CD4-positive, alpha-beta memory T cell (primary cell): ENCODE measurements at places on chromosomes 5 and 9. TPM values are rescaled to one million over a fixed set of nuclear protein-coding genes. Genes with fewer than 3 reads are reported as not detected.
A peak's percentile ranks its signal among the peaks of the same experiment; 100 is the strongest.

DNA sequence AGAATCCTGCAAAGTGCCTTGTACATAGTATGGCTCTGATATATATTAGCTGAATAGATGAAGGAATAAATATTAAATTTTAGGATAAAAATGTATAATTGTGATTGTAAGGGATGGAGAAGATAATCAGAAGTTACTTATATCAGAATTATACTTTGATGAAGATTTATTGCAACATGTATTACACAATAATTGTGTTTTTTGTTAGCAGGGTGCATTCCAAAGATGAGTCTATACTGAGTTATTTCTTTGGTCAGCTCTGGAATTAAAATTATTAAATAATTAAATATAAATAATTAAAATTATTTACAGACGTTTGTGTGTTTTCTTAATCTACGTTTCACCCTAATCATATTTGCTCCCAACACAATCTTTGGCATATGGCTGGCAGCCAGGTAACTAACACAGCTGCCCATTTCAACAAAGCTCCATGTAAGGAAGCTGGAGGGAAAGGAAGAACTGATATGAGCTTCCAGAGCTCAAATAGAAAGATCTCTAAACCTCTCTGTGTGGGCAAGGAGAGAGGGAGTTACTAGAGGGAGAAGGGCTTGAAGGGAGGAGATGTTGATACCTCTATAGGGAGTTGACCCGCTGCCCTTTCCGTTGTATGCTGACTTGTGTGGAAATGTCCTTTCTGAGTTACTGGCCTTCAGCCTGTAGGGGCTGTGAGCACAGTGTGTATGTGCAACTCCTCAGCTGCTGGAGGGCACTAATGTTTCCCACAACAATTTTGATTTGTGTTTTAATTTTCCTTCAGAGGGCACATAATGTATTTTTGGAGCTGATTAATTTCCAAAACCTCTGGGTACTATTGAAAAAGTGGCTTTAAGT, 403.4 kb downstream of the MAN2A1 start:
- no peak overlapping the region for H3K27ac ChIP-seq
- H3K27me3 ChIP-seq, result no peaks in the 10 kb centered on the region
- no peaks in the 10 kb centered on the region for H3K36me3 ChIP-seq
- DNase-seq, result no peak
- no peak overlapping the region for H3K4me3 ChIP-seq
- peaks cover 17% of the 10 kb centered on the region for H3K4me1 ChIP-seq

DNA sequence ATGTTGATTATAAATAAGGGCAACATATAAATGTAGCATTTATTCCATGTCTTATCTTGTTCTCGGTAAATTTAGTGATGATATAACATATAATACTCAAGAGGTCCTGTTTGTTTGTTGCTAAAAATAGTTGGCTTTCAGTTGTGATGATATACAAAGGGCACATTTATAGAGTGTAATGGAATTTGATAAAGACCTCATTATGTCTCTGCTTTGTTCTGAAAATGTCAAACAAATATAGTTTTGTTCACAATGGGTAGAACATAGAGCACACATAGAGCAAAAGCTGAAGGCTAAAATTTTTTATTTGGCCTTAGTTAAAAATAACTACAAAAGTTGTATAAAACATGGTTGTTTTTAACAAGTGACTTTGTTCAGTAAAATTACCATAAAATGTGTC, 477.1 kb upstream of the SMC2 start:
- no peaks in the 10 kb centered on the region for H3K36me3 ChIP-seq
- no peaks in the 10 kb centered on the region for H3K4me1 ChIP-seq
- H3K27ac ChIP-seq, result no peak overlapping the region
- no peak overlapping the region for H3K4me3 ChIP-seq
- DNase-seq, result no peak

GKAP1 gene
- 12.2 TPM for total RNA-seq

RAB3C gene
- total RNA-seq, result not detected

GRCh38 chr5:143355710-143356109, 47.8 kb downstream of the NR3C1 start:
- H3K4me3 ChIP-seq, result no peak overlapping the region
- no peak overlapping the region for H3K27ac ChIP-seq
- H3K4me1 ChIP-seq, result peaks cover 99% of the 10 kb centered on the region
- peak; percentile 88 for DNase-seq
- no peaks in the 10 kb centered on the region for H3K36me3 ChIP-seq

HCN1 gene
- not detected for total RNA-seq

DNA sequence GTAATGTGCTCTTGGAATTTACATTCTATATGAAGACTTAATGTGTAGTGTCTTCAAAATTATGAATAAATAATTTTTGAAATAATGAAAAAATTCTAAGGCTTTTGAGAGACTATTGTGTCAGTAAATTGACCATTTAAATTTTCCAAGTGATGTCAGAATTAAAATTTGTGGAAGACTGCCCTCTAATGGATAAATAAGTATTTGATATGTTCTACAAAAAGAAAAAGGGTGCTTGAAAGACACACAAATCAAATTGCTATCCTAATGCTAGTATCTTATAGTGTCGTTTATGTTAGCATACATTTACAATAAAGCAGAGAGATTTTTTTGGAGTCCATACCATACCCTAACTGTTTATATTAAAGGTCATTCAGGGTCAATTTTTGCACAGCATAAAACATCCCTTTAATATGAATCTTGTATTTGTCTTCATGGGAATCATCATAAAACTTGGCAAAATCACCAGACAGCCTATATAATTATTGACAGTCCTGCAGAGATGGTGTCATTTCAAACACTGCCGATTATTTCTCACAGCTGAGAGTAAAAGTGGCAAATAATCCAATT, 120.8 kb upstream of the SLC27A6 start:
- H3K4me3 ChIP-seq, result no peak overlapping the region
- no peak overlapping the region for H3K27ac ChIP-seq
- no peak for DNase-seq

FTMT gene
- not detected for total RNA-seq

CARD19 gene
- 64.2 TPM for total RNA-seq

DNA sequence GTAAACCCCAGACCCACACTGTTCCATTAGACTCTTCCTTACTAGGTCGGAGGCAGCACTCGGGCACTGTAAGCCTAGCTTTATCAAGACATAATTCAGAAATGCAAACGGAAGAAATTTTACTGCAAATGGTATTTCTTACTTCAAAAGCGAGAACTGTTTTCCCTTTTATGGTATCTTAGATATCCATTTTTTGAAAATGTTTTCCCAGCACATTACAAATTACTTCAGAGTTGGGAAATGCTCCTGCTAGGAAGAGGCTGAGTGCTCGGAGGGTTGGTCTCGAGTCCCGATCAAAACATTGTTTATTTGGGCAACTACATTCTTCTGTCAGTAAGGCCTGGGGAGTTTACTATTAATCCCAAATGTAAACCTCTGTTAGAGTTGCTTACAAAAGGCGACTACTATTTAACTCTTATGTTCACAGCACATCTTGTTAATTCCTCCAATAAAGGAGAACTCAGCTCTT, 332.9 kb downstream of the CWC27 start:
- H3K4me1 ChIP-seq, result peaks cover 14% of the 10 kb centered on the region
- no peak overlapping the region for H3K27ac ChIP-seq
- no peak for DNase-seq
- H3K4me3 ChIP-seq, result no peak overlapping the region
- H3K27me3 ChIP-seq, result no peaks in the 10 kb centered on the region

PRLR gene
- not detected for total RNA-seq

DNA sequence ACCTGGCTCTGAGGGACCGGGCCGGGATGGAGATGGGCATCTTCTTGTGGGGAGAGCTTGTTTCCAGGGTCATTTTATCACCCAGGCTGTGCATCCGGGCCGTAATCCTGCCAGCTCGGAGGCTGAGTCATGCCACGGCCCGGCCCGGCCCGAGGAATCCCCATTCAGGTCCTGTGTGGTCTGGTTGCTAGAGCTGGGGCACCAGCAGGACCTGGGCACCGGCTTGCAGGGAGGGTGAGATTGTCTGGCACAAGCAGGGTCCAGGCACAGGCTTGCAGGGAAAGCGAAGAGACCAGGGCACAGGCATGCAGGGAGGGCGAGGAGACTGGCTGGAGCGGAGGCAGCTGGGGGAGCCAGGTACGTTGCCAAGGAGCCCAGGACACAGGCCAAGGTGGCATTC, 106.8 kb downstream of the RXRA start:
- H3K36me3 ChIP-seq, result no peaks in the 10 kb centered on the region
- DNase-seq, result no peak
- H3K27me3 ChIP-seq, result no peaks in the 10 kb centered on the region
- H3K4me1 ChIP-seq, result no peaks in the 10 kb centered on the region

PALM2AKAP2 gene
- total RNA-seq, result not detected
